Stimulated activated CD8-positive, alpha-beta memory T cell treated with anti-CD3 and anti-CD28 coated beads, Interleukin-12 subunit alpha, Interleukin-12 subunit beta, amount 100 ng/mL, for 1 hour (primary cell): ENCODE measurements at places on chromosomes 7 and 10.

- no peak for DNase-seq
These were observed 178.6 kb upstream of the GALNT17 start for GRCh38 chr7:70953331-70953741.

DNA sequence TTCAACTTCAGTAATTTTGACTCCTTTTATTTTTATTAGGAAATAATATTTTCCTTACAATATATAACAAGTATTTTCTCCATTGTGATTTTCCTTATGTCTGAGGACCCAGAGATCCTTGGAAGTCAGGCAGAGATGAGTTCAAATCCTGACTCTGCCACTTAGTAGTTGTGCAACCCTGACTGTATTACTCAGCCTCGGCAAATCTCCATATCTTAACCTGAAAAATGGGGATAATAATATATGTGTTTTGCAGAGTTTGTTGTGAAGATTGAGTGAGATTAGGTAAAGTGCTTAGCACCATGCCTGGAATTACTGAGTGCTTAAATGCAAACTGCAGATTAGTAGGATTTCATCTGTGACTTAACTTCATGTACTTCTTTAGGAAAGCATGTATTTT lies 120.5 kb upstream of the KLF14 start:
- no peak for DNase-seq

DNA sequence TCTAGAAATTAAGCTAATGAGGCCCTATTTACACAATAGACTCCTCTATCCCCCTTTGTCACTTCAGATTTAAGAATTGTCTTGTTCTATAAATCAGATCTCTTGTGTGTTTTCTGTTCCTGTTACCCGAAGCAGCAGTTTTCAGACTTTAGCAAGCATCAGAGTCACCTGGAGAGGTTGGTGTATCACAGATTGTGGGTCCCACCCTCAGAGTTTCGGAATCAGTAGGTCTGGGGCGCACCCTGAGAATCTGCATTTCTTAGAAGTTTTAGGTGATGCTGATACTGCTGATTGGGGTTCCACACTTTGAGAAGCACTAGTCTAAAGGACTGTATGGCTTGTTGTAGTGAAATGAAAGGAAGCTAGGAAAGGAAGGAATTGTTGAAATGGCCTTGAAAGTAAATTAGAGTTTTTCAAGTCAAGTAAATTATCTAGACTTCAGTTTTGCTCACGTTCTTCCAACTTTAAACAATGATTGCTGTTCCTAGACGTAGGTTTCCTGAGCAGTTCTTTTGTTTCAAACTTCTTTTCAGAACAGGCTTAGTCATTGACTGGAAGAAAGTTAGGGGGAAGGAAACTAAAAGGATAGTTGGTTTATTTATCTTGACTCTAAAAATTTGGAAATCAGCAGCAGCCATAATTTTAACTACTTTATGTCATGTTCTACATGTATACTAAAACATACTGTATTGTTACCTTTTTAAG lies 15.7 kb downstream of the BPGM start:
- no peak for DNase-seq

GRCh38 chr7:44322631-44323363 lies 2.6 kb downstream of the CAMK2B start:
- DNase-seq, result no peak

- no peak for DNase-seq
These were observed 1.2 kb downstream of the BAG3 start for GRCh38 chr10:119652361-119652730.

DNA sequence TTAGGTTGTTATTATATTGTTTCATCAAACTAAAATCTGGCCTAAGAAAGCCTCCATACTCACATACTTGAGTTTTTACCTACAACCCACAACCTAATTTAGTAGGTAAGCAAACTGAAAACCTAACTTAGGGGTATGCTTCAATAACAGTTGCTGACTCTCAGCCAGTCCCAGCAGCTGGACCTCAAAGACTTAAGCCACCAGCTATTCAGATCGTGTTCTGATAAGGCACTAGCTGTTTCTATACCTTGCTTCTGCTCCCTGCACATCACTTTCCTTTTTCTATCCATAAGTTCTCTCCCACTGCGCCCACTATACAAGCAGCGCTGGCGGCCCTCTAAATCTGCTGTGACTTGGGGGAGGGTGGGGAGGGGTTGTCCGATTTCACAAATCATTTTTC lies 42.3 kb downstream of the SUGCT start:
- no peak for DNase-seq

GRCh38 chr7:124784879-124785818 lies 19.6 kb upstream of the GPR37 start:
- DNase-seq, result no peak
